A172 (cell line): ENCODE measurements at places on chromosomes 5 and 9.

- no peak for DNase-seq
These were observed 129.7 kb upstream of the MAP3K1 start for GRCh38 chr5:56685503-56686217.

GRCh38 chr5:132458651-132459030 is 31.9 kb downstream of the IRF1 start:
- DNase-seq = peak; percentile 80

GRCh38 chr5:36301858-36302603 is at the start of gene RANBP3L:
Gene RANBP3L (minus strand): TSS chr5:36301902. CDS start chr5:36301416, 486 bp downstream.
- DNase-seq = peak; percentile 32

DNA sequence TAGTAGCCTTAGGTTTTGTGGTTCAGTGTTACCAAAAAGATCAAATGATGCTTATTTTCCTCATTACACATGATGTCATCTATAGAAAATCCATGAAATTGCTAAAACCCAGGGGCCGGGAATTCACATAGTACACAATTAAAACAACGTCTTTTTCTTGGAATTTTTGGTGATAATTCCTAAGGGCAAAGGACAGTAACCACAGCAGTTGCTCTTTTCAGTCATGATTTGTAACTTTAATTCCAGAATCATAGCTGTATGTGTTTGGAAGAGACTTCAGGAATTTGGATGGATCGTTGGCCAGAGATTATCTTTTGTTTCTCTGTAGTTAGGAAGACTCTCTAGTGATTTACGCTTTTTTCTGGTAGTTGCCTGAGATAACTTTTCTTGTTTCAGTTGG is 748.7 kb downstream of the TLE4 start:
- peak; percentile 21 for DNase-seq

DNA sequence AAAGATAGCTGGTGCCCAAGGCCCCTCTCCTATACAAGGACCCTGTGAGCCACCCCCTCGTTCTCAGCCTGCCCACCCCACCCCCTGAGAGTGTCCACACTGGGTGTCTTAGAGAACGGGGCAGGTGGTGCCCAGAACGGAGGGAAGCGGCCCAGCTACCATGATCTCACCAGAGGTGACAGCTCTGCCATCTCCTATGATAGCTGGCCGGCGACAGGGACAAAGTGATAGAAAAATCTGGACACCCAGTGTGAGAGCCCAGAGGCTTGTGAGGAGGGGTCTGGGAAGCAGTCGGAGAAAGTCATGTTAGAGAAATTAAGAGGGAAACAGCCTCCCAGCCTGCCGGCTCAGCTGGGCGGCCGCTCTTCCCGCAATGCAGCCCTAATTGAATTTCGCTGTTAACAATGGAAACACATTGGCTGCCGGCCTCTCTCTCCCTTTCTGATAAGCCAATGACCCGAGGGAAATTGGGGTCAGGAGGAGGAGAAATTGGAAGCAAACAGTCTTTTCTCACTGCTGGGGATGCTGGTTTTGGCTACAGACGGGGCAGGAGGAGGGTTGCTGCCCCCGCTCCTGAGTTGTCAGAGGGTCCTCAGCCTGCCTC is 32.3 kb downstream of the HK3 start:
- no peak for DNase-seq

GRCh38 chr5:65760504-65761275 is 38.7 kb downstream of the NLN start:
- DNase-seq = peak; percentile 70

DNA sequence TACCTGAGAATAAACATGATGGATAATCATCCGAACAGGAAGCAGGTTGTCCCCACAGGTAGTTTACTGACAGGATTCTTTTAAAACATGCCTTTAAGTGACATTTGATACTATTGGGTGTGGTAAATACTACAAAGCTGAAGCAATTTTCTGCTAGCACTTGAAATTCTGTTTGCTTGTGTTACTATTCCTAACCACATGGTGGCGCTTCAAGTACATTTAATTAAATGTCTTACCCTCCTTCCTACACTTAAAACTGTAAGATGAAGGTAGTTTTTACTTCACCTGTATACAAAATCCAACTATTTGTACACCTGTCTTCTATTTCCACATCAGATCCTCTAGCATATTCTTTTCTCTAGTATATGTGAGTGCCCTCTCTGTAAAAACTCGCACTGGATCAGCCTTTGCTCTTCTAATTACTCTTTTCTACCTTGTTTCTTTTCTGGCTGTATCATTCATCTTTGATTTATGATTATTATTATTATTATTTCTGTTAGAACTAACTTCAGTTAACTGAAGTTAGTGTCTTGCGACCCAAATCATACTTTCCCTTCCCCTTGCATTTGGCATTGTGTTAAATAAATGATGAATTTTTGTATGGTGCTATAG is 18.4 kb downstream of the SLC25A46 start:
- peak; percentile 61 for DNase-seq

GRCh38 chr5:137486707-137487106 is 12.4 kb downstream of the SPOCK1 start:
- peak; percentile 64 for DNase-seq

DNA sequence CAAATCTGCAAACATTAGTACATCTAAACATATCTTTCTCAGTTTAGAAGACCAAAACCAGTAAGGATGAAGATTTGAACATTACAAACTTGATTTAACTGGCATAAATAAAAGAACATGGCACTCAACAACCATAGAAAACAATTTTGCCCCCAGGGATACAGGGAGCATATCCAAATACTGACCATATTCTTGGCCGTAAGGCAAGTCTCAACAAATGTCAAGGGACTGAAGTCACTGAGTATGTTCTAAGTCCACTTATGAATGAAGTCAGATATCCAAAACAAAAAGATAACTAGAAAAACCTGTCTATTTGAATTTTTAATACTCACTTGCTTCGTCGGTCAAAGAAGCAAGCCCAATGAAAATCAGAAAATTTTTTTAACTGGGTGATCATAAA is 14.1 kb downstream of the FEM1C start:
- DNase-seq = no peak

DNA sequence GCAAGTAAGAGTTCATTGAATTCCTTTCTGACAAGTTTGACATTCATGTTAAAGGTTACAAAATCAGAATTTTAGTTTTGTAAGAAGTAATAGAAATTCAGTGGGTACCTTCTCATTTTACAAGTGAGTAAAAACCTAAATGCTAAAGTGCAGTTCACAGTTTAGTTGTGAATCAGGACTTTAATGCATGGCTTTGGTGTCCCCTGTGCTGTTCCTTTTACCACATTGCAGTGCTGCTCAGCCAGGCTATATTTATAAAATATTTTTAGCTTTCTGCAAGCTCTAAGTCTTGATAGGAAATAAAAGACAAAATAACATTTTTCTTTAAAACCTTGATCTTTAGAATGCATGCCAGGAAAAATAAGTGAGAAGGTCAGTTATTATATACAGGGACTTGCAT is 26.3 kb downstream of the PAM start:
- DNase-seq = no peak

DNA sequence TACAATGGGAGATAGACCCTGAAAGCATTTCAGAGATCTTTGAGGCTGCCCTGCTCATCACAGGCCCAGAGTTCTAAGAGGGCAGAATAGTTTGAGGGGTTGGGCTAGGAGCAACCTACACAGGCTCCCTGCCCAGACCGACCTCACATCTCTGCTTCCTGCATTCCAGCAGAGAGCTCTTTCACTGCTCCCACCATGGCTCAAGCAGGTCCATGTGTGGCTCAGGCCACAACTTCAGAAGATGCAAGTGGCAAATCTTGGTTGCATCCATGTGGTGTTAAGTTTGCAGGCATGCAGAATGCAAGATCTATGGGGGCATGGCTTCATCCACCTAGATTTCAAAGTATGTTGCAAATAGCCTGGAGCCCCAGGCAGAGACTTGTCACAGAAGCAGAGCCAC is 39.0 kb downstream of the GDA start:
- no peak for DNase-seq

- DNase-seq = no peak
These were observed 100.0 kb upstream of the CCDC152 start for GRCh38 chr5:42656651-42657015.

GRCh38 chr5:158023266-158023665 is 164.3 kb upstream of the CLINT1 start:
- DNase-seq = no peak

- DNase-seq = no peak
These were observed 11.9 kb upstream of the LPCAT1 start for GRCh38 chr5:1535646-1536045.
